ENCODE measurements at places on chromosomes 2 and 18. TPM values are rescaled to one million over a fixed set of nuclear protein-coding genes. Genes with fewer than 3 reads are reported as not detected.
A peak's percentile ranks its signal among the peaks of the same experiment; 100 is the strongest.

- DNase-seq, result no peak
These were observed 44.2 kb downstream of the KCNG2 start for GRCh38 chr18:79841936-79842335.

- no peak for DNase-seq
These were observed 579.4 kb upstream of the ID2 start for GRCh38 chr2:8102470-8102869.

The PTGR3 gene
- total RNA-seq, result 11.5 TPM

DNA sequence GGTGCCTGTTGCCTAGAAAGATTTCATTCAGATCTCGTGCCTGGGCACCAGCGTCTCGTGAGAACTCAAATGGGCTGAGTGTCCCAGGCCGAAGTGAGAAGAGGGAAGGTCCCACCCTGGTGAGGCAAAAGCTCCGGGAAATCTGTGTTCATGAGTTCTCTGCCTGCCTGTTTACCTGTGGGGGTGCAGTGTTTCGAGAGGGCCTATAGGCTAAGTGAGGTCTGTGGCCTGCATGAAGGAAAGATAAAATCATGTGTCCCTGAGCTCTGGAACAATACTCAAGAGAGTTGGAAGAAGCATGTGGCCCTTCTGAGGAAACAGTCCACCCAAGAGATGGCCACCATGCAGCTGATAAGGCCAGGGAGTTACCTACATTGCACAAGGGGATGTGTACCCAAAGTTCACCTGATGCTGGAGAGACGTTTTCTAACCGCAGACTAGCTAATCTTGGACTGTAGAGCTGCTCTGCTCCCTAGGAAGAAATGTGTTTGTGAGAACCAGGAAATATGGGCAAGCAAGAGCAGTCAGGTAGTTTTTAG, 63.5 kb upstream of the ST3GAL5 start:
- no peak for DNase-seq

GRCh38 chr2:202154613-202155012, 81.6 kb downstream of the KIAA2012 start:
- no peak for DNase-seq

DNA sequence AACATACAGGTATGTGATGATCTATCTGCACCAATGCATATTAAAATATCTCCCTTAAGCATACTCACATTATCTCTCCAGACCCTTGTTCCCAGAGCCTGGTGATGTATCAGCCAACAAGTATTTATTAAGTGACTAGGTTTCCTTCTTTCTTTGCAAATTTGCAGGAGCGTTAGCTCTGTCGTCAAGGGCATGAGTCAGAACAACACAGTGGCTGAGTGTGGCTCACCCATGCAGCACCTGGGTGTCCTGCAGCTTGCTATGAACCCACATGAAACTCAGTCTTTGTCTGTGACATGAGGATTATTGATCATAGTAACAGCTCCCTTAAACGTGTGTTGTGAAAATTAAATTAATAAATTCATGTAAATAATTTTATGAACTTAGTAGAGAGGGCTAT, 96.6 kb downstream of the PIEZO2 start:
- DNase-seq, result peak; percentile 55

GRCh38 chr2:40127890-40128557, 323.9 kb downstream of the SLC8A1 start:
- no peak for DNase-seq

The ICA1L gene
- 0.89 TPM for total RNA-seq

The KCNF1 gene
- total RNA-seq, result 3.6 TPM

- DNase-seq, result peak; percentile 94
These were observed 22.3 kb downstream of the PXDN start for GRCh38 chr2:1721706-1722646.

- no peak for DNase-seq
These were observed 255.7 kb downstream of the HNMT start for GRCh38 chr2:138219961-138220360.

DNA sequence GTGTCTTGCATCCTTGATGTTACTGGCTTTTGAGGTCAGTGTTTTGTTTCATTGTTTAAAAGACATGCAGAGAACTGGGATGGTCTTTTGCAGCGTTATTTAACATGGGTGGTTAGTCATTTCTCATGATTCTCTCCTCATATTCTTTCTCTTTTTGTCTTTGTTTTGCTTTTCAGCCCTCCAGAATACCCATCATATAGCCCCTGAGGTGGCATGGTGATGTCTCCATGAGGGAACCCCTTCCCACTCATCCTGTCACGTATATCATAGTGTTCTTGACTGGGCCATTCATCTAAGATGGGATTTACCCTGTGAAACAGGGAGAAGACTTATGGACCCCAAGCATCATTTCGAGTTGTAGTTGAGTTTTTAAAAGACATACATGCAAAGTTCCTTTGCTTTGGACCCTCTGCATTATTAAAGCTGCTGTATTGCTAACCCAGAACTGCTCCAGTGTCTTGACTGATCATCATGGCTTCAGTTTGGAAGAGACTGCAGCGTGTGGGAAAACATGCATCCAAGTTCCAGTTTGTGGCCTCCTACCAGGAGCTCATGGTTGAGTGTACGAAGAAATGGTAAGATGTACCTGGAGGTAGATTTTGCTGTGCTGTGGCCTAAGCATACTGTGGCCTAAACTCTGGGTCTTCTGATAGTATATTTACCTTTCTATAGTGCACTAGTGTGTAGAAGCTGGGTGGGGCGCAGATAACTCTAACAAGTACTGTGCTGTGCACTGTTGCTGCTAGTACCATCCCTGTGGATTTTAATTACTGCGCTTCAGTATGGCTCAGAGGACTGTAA, 1.4 kb downstream of the EHBP1 start:
- no peak for DNase-seq

DNA sequence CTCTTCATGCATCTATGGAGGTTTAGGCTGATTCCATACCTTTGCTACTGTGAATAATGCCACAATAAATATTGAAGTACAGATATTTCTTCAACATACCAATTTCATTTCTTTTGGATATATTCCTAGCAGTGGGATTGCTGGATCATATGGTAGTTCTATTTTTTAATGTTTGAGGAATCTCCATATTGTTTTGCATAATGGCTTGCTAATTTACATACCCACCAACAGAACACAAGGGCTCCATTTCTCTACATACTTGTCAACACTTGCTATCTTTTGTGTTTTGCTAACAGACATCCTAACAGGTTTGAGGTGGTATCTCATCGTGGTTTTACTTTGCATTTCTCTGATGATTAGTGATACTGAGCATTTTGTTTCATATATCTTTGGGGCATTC, 253.2 kb downstream of the ZNF804A start:
- no peak for DNase-seq

GRCh38 chr2:219628986-219629901, 1.8 kb downstream of the SLC4A3 start:
- DNase-seq, result no peak

DNA sequence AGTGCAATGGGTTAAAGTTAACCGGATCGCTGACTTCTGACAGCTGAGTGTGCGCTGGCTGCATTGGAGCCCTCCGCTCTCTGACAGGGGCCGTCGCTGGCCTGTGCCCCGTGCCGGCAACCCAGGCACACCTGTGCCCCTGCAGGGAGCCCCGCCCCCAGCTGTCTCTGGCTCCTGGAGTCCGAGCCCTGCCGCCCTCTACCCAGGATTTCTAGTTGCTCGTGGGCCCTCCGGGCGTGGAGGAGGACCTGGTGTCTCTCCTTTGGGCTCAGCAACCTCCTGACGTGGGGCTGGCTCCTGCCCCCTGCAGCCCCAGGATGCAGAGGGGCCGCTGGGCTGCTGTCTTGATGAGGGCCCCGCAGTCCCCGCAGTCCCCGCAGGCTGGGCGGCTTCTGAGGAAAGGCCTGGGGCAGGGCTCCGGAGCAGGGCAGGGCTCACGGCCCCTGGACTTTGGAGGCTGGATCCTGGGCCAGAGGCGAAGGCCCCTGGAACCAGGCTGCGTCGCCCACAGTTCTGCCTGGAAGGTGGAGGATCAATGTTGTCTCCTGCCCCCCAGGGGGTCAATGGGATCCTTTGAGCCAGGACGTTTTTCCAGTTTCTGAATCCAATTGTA, 172.8 kb downstream of the RNF144A start:
- no peak for DNase-seq

DNA sequence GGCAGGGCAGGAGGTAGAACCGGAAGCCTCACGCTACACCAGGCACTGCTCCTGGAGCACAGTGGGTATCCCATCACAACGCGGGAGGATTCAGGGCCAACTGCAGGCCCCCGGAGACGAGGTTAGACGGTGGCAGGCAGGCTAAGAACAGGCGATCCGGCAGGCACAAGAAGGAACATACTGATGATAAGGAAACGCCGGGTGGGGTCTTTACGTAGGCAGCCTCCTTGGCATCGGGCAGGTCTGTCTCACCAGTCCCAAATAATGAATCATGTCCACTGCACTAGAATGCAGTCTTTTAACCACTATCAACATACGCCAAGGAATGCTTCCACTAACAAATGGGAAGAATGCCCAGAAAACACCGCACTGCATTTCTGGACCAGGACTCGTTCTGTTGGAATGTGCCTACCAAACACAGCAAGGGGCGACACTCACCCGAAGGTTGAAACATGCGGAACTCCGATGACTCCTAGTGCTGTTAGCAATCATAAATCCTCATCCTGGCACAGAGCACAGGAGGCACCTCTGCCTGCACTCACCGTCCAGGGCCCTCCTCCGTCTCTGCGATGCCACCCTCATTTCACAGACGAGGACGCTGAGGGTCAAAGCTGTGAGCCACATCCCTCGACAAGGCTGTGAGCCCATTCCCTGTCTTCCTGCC, 35.2 kb downstream of the ZNF516 start:
- DNase-seq, result peak; percentile 41

DNA sequence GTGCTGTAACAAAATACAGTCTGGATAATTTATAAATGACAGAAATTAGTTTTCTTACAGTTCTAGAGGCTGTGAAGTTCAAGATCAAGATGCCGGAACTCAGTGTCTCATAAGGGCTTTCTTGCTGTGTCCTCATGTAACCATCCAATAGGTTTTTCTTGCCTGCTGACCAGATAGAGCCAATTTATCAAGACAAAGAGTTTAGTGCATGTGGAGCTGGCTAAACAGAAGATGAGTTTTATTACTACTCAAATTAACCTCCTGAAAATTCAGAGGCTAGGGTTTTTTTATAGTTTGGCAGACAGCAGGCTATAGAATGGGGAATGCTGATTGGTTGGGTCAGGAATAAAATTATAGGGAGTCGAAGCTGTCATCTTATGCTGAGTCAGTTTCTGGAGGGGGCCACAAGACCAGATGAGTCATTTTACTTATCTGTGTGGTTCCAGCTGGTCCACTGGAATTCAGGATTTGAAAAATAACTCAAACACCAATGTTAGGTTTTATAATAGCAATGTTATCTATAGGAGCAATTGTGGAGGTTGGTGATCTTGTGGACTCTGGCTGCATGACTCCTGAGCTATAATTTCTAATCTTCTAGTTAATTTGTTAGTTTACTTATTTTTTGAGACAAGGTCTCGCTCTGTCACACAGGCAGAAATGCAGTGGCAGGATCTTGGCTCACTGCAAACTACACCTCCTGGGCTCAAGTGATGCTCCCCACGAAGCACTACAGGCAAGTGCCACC, 3.2 kb upstream of the PDK1 start:
- DNase-seq, result no peak

- DNase-seq, result no peak
These were observed 172.4 kb upstream of the HS6ST1 start for GRCh38 chr2:128490881-128491691.

The LIPG gene
- total RNA-seq, result 1.3 TPM

- no peak for DNase-seq
These were observed 472.8 kb upstream of the DDX18 start for GRCh38 chr2:117341690-117342089.

The TNFRSF11A gene
- 42.5 TPM for total RNA-seq

DNA sequence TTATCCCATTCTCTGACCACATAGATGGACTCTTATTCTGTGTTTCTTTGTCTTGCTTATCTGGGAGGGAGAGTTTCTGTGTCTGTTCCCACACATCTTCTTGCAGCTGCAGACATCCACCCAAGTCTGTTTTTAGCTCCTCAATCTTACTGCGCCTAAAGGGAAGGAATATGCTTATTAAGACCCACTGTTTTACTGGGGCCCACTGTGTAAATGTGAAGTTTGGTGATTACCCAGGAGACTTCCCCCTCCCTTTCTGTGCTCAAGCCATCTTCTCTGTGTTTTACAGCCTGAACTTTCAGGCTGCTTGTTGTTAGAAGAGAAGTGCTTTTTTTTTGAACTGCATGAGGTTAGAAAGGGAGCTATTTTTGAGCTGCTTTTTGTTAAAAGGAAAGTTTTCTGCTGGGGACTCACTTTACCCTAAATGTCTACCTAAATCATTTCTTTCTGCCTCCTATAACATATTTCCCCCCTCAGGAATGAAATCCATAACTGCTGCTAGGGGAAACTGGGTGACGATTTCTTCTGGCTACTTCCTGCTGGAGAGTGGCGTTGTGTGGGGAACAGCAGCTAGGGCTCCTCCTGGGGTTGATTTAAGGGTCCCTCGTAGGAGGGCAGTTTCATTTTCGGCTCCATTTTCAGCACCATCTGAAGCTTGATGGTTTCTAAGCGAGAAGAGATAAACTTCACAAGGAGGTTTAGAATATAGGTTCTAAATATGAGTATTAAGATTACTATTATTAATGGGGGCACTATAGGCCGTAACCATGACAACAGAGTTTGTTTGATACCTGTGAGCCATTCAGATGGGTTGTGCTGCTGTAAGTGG, 39.5 kb upstream of the GMCL1 start:
- no peak for DNase-seq

- DNase-seq, result no peak
These were observed 89.5 kb downstream of the MRPS9 start for GRCh38 chr2:105127289-105127915.

DNA sequence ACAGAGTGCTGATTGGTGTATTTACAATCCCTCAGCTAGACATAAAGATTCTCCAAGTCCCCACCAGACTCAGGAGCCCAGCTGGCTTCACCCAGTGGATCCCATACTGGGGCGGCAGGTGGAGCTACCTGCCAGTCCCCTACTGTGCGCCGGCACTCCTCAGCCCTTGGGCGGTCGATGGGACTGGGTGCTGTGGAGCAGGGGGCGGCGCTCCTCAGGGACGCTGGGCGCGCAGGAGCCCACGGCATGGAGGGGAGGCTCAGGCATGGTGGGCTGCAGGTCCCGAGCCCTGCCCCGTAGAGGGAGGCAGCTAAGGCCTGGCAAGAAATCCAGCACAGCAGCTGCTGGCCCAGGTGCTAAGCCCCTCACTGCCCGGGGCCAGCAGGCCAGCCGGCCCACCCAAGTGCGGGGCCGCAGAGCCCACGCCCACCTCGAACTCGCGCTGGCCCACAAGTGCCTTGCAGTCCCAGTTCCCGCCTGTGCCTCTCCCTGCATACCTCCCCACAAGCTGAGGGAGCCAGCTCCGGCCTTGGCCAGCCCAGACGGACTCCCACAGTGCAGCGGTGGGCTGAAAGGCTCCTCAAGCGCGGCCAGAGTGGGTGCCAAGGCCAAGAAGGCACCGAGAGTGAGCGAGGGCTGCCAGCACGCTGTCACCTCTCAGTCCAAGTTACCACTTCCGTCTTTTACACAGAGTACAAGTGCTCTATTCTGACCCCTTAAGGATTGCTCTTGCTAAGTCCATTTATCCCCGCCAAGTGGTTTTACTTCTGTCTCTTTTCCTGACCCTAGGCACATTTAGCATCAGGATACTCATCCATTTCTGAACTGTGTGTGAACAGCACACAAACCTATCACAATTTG, 1.7 kb upstream of the RPE start:
- DNase-seq, result no peak

All from dermis microvascular lymphatic vessel endothelial cell (primary cell).